ENCODE measurements at places on chromosomes 5 and 9.

GRCh38 chr9:101737705-101738565 is 512 bp downstream of the GRIN3A start:
- no peak for DNase-seq

DNA sequence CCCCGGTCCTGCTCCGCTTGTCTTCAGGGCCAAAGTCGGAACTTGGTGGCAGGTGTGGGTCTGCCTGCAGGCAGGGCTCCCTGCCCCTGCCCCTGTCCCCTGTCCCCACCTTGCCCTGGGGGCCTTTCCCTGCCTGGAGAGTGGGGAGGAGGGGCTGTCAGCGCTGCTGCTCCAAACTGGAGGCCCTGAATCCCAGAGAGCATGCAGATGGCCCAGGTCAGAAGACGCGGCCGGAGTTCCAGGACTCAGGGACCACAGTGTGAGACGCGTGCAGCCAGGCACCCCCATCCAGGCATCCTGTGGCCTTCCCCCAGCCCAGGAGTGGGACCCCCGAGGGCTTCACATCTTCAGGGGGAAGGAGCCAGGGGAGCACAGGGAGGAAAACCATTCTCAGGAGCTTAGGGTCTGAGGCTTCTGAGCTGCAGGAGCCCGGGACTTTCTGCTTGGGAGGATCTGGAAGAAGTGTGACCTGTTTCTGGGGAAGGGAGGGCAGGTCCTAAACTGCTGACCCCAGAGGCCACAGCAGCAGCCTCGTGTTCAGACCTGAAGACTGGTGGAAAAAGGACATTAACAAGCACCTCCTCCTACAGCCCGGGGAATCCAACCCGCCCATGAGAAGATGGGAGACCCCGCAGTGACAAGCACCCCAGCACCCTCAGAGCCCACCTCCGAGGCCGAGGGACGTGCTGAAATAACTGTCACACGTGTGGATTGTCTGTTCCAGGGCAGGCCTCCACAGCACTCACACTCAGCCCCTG is 38.0 kb downstream of the RASGEF1C start:
- no peak for DNase-seq

- no peak for DNase-seq
These were observed 612.9 kb upstream of the DAB2 start for GRCh38 chr5:40037713-40038112.

DNA sequence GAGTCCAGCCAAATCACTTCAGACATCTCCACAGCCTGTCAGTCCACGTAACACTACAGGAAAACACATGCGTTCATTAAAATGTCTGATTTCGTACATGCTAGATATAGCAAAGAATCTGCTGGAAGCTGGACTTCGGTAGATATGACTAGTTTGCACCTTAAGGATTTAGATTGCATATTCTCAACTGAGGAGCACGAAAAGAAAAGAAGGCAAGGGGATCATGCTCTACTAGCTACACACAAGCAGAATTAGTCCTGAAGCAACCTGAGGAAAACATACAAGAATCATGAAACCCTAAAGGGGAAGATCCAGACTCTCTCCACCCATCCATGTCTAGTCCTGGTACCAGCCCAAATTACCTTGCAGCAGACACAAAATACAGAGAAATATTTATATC is 36.1 kb upstream of the SSBP2 start:
- DNase-seq: no peak

GRCh38 chr5:2749514-2750025 is 1.9 kb downstream of the IRX2 start:
- no peak for DNase-seq

GRCh38 chr5:52825826-52826225 is 38.1 kb downstream of the ITGA1 start:
- DNase-seq: no peak

GRCh38 chr5:10364186-10364689 is 10.7 kb downstream of the MARCHF6 start:
- no peak for DNase-seq

DNA sequence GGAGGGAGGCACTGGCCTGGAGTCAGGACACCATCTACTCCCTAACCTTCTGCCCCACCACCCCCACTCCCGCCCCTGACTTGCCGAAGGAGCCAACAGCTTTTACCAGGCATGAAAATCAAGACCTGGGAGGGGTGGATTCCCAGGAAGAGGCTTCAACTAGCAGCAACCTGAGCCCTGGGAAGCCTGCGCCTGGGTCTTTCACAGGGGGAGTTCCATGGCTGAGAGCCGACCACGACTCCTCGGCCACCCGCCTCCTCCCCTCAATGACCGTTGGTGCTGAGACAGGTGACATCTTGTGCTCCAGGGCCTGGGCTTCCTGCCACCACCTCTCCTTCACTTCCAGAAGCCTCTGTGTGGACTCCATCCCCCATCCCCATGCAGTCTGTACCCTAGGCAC is 37.1 kb downstream of the BARX1 start:
- DNase-seq: no peak

- no peak for DNase-seq
These were observed 533 bp downstream of the SREK1IP1 start for GRCh38 chr5:64767959-64768357.

- no peak for DNase-seq
These were observed 2.8 kb downstream of the FBN2 start for GRCh38 chr5:128535251-128535650.

DNA sequence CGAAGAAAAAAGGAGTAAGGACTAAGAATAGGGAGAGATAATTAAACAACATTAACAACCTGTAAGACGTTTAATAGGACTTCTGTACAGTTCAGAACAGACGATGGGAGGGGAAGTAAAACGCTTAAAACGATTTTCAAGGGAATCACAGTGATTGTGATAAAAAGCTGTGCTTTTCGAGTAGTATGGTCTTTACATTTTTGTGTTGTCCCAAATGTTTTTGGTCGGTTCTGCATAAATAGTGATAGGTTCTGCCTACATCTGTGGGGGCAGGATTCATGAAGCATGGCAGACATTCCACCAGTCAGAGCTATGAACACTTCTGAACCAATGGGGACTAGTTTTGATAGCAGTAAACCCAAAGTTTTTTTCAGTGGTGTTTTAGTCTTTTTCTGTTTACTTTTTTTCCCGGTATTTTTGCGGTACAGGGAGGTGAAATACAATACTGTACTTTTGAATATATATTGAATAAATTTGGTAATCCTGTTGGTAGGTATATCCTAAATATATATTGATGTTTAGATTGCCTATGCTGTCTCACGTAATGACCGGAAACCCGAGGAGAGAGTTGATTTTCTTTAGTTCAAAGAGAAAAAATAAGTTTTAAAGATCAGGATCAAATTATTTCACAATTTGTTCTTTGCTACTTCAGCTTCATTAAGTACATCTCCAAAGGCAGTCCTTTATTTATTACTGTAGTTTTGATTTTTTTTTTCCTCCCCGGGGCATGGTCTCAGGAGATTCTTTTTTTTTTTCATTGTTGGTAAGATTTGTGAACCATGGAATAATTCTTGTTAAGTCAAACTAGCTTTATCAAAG is 1.3 kb downstream of the ERBIN start:
- no peak for DNase-seq

DNA sequence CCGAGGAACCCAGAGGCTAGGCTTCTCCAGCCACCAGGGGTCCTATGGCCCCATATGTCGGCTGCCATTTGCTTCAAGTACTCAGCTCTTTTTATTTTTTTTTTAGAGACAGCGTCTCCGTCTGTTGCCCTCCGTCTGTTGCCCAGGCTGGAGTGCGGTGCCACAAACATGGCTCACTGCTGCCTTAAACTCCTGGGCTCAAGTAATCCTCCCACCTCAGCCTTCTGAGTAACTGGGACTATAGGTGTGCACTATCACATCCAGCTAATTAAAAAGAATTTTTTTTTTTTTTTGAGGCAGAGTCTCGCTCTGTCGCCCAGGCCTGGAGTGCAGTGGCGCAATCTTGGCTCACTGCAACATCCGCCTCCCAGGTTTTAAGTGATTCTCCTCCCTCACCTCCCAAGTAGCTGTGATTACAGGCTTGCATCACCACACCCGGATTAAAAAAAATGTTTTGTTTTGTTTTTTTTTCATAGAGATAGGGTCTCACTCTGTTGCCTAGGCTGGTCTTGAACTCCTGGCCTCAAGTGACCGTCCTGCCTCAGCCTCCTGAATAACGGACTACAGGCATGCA is 8.9 kb downstream of the CERCAM start:
- no peak for DNase-seq

DNA sequence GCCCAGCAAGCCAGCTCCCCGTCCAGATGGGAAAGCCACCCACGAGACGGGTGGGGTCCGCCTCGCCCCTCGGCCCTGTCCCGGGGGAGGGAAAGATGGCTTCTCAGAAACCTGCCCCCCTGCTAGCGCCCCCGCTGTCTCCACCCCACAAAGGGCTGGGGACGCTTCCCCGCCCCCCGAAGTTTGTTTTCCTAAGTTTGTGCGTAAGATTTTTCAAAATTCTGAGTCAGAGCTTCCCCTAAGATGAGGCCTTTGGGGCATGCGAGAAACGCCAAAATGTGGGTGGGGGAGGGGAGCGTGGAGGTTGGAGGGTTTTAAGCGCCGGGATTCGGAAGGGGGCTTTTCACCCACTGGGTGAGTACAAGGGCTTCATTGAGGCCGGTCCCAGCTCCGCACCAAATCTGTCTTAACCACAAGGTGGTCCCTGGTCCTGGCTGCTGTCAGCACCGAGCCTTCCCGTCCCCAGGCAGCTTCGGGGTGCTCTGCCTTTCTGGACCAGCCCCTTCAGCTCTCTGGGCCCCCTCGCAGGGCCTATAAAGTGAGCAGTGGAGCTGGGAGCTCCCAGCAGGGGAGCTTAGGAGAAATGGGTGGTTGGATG is 32.3 kb downstream of the PRRX2 start:
- DNase-seq: no peak

- no peak for DNase-seq
These were observed 2.6 kb upstream of the SHB start for GRCh38 chr9:38071470-38072134.

DNA sequence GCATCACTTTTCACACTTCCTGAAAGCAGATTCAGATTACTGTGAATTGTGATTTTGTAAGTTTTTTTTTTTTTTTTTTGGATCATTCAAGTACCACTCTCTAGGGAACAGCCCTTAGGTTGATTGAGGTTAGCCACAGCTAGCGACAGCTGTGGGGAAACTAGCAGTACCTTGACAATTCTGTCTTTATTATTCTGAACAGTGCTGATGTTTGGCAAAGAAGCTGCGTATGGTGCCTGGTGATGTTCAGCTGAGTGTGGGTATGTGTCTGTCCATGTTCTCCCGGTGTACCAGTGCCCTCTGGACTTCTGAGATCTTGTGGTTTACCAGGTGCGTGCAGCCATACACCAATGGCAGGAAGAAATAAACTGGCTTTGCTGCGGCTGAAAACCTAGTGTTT is 117.3 kb upstream of the PLPPR1 start:
- DNase-seq: no peak

DNA sequence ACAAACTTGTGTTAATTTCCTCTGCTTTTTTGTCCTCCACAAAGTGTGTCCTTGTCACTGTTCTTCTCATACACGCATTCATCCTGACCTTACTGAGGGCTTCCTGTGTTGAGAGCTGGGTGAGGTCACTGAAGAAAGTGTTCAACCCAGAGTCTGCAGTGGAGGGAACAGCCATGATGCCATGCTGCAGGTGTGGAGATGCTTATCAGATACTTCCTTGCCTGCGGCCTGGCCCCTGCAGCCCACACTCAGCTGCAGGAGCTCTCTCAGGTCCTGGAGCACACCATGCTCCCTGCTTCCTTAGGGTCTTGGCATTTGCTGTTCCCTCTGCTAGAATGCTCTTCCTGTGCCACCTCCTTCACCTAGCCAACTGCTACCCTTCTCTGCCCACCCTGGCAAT is 108.1 kb upstream of the SPRY4 start:
- DNase-seq: no peak

- DNase-seq: no peak
These were observed 32.9 kb downstream of the FAM81B start for GRCh38 chr5:95424016-95424415.

DNA sequence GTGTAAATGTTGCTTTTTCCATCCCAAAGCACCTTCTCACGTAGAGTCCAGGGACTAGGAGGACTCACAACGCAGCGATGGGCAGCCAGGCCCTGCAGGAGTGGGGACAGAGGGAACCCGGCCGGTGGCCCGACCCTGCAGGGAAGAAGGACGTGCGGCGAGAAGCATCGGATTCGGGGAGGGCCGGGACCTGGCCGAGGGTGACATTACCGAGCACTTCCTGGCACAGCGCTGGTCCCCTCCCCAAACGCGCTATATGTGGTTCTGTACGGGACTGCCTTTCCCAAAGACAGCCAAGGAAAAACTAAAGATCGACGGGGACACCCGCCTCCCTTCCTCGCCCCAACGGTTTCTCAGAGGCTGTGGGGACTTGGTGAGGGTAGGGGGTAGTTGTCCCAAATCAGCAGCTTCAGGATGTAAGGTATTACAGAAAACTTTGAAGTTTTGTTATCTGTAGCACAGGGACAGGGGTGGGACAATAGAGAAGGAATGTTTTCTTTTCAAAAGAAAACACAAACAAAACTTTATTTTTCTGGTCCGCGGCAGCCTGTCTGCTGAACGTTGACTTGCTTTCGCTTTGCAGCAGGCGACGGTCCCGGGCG is 887 bp upstream of the MAP3K1 start:
- DNase-seq: no peak

DNA sequence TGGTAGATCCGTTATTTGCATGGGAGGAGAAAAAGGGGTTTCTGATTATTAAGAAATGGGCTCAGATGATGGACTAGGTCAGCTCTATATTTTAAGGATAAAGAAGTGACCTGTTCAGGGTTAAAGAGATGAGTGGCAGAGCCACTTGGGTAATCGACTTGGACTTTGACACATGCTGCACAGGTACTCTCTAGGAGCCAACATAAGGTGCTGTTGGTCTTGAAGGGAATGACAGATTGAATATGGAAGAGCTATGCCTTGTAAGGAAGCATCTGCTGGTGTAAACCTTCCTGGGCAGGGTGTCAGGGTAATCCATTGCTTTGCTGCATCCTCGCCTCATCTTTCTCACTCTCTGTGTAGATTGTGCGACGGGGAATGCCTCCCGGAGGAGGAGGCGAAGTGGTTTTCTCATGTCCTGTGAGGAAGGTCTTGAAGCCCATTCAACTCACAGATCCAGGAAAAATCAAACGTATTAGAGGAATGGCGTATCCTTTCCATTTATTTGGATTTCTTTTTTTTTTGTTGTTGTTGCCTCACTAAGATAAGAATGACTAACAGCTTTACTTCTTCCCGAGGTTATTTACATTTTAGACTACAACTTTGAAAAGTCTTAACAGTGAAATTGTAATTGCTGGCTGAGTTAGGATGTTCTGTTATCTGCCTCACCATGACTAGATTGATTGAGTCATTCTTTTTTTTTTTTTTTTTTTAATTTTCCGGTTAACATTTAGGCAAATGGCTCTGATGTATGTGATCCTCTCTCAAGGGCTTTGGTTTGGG is 41.2 kb downstream of the RCL1 start:
- no peak for DNase-seq

DNA sequence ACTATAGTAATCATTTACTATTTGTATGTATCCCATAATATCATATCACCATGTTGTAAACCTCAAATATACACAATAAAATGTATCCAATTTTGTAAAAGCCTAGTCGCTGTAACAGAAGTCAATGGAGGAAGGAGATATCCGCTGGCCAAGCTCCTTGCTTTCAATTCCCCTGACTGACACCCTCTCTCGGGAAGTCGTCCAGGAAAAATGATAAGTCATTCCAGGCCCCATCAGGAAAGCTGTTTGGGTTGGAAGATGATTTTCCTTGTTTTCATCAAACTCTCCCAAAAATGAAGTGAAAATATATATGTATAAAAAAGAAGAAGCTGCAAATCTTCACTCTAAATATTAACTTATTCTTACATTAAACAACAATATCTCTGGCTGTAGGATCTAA is 52.2 kb upstream of the GABRB2 start:
- DNase-seq: no peak

GRCh38 chr5:32329395-32329834 is 16.7 kb upstream of the MTMR12 start:
- peak; percentile 68 for DNase-seq

All from ascending aorta (tissue), 2 donors.